ENCODE measurements at places on chromosomes 5 and 9.

DNA sequence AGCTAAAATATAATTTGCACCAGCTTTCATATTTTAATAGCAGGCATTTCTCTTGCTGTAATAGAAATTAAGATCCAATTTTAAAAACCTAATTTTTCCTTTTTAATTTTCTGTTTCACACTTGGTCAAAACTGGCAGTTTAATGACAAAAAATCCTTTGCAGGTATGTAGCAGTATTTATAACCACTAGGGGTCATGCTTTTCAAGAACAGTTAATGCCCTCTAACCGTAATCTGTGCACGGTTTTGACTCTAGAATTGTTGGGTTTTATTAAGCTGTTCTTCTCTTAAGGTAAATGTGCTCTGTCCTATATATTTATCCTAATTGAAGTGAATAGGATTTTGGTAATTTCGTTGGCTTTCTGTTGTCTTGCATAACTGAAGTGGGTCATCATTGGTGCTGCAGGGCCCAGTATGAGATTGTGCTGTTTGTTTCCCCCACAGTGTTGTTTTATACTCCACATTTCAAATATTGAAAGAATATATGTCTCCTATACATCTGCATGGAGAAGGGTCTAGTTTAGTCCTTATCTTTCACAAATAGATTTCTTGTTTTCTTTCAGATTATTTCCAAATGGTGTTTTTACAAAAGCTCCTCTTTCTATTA is 107.4 kb downstream of the SCAMP1 start:
- DNase-seq, result no peak

GRCh38 chr5:143016777-143017516 is 246.8 kb downstream of the ARHGAP26 start:
- no peak for DNase-seq

GRCh38 chr5:87151547-87151946 is 116.1 kb upstream of the RASA1 start:
- DNase-seq, result no peak

- DNase-seq, result peak; percentile 39
These were observed 524.2 kb upstream of the DAB2 start for GRCh38 chr5:39948867-39949468.

GRCh38 chr9:101716629-101717028 is 21.8 kb downstream of the GRIN3A start:
- peak; percentile 73 for DNase-seq

- no peak for DNase-seq
These were observed 11.1 kb upstream of the NRG2 start for GRCh38 chr5:140054086-140054689.

DNA sequence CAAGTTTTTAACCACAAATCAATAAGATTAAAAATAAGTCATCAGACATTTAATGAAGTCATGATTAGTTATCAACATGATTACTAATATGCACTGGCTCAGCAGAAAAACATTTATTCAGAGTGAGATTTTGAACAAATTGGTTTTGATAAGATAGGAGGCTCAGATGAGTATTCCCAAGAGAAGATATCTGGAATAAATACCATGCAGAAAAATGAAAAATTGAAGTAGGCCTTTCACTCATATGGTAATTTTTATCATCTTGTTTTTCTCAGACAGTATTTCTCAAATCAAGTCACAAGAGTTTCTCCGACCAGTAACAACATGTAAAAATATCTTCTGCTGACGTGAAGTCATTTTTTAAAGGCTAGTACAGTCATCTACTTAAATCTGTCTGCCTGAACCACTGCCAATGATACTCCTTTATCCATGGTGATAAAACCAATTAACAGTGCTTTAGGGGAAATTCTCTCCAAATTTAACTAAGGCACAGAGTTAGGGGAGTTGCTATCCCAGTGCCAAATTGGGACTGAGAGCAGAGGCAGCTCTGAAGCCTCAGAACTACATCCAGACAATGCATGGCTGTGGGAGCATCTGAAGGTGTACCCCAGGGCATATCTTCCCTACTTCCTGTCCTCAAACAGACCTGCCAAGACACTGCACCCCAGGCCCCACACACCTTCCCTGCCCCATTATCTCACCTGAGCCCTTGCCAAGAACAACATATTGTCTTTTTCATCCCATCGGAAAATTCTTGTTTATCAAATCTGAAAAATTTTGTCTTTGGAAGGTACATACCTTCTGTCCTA is 105.5 kb upstream of the TSLP start:
- no peak for DNase-seq

- DNase-seq, result peak; percentile 11
These were observed 5.7 kb downstream of the WDR41 start for GRCh38 chr5:77486344-77486962.

- no peak for DNase-seq
These were observed 1236.0 kb downstream of the MAT2B start for GRCh38 chr5:164741376-164741775.
